ENCODE measurements at places on chromosomes 1 and 21.

DNA sequence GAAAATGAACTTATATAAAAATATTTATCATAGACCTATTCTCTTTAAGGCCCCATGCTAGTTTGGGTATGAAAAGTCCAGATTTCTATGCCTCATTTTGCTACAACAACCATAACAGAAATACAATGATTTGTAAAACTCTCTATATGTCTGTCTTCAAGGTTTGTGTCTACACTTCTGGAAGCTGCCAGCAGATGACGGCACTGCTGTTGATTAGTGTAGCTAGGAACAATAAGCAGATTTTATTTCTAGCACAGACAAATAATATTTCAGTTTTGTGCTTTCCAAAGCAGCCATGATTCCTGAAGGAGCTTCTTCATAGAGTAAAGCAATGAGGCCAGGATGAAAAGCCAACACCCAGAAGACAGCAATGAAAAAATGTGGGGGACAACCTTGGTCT lies 779.6 kb upstream of the ADGRL2 start:
- DNase-seq, result no peak

DNA sequence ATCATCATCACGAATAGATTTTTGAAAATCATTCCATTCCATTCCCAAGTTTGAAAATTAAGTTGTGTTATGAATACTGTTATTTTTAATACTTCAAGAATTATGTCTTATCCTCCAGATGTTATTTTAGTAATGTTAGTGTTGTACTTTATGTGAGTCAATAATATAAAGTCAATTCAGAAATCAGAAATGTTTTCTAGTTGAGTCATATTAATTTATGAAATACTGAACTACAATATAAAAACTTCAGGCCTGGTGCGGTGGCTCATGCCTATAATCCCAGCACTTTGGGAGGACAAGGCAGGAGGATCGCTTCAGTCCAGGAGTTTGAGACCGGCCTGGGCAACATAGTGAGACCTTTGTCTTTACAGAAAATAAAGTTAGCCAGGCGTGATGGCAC lies 38.4 kb upstream of the GPR25 start:
- no peak for DNase-seq

DNA sequence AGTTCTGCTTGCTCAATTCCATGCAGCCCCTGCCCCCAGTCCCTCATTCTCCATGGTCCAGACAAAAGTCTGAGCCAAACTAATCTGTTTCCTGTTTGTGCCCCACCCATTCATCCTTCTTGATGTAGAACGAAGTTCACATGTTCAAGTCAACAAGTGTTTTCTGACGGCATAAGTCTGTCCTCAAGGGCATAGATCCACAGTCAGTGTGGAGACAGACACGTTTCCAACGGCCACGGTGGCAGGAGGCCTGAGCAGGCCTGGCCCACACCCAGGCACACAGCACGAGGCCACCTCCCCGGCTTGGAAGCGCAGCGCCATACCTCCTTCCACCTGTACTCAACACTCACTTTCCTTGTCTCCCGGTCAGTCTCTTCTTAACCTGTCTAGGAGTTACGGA lies 16.1 kb downstream of the ADORA1 start:
- no peak for DNase-seq

DNA sequence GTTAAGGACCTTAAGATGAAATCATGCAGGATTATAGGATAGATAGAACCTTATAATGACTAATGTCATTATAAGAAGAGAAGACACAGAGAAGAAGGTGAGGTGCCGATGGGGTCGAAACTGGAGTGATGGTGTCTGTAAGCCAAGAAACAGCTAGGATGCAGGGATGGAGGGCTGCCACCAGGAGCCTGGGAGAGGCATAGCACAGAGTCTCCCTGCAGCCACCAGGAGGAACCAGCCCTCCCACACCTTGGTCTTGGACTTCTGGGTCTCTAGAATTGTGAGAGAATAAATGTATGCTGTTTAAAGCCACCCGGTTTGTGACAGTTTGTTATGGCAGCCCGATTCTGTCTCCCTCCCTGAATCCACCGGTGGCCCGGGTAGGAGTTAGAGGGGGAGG lies 337.2 kb upstream of the AJAP1 start:
- DNase-seq, result no peak

DNA sequence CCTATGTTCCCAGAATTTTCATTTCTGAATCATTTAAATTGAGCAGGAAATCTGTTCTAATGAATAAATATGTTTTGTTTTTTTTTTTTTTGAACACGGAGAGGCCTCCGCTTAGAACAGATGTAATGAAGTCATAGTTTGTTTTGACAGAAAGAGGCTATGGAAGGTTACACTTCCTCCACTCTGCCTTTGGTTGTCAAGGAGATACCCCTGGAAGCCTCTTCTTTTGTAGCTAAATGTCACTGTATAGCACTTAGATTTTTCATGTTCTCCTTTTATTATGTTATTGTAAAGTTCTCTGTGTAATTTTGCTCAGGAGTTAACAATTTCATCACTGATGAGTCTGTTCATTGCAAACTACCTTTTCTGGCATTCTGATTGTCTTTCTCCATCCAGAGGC lies 22.7 kb upstream of the GNG12 start:
- no peak for DNase-seq

- no peak for DNase-seq
Observed at GRCh38 chr1:204294357-204294756, 65.4 kb downstream of the PLEKHA6 start.

- DNase-seq, result no peak
Observed at GRCh38 chr1:179447489-179447888, 81.7 kb downstream of the AXDND1 start.

DNA sequence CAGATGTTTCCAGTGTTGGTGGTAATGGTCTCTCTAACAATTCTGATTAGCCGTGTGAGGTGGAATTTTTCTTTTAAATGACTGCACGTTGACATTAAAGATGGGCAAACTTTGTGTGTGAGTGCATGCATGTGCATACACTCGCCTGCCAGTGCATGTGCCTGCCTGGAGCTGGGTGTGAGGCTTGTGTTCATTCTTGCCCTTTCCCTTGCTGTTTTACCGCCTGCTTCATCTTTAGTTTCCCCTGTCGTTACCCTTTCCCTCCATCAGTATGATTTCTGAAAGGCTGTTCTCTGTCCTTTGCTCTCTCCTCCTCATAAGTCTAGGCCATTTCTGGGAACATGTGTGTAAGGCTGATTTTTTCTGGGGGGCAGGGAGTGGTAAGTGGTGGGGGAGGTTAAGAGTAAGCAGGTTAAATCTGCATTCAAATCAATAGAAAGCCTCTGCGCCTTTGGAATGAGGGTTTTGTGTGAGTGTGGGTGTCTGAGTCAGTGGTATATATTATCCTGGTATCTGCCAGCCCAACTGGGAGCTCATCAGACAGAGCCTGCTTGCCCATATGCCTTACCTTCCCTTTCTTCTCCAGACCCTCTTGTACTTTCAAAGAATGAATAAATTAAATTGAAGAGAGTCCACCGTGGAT lies 112.5 kb downstream of the PBX1 start:
- no peak for DNase-seq

- DNase-seq, result no peak
Observed at GRCh38 chr1:182565537-182565936, 23.5 kb downstream of the RNASEL start.

GRCh38 chr21:34093083-34093482 lies 19.7 kb downstream of the MRPS6 start:
- no peak for DNase-seq

- DNase-seq, result no peak
Observed at GRCh38 chr1:14923727-14924452, 229.7 kb upstream of the TMEM51 start.

DNA sequence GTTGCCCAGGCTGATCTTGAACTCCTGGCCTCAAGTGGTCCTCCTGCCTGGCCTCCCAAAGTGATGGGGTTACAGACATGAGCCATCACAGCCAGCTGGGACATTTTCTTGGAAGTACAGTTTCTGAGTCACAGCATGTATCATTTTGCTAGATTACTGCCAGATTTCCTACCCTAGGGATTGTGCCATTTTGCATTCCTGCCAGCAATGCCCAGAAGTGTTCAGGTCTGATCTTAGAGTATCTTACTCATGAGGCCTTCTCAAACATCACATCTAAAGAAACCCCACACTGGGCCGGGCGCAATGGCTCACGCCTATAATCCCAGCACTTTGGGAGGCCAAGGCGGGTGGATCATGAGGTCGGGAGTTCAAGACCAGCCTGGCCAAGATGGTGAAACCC lies 10.2 kb downstream of the BMP8A start:
- DNase-seq, result no peak

GRCh38 chr1:210743038-210743437 lies 390.9 kb downstream of the KCNH1 start:
- no peak for DNase-seq
